ENCODE measurements at places on chromosomes 7 and 10. TPM values are rescaled to one million over a fixed set of nuclear protein-coding genes. Genes with fewer than 3 reads are reported as not detected.

The STEAP1 gene
- total RNA-seq, result 16.9 TPM

The OR2A42 gene
- total RNA-seq, result not detected

The COL28A1 gene
- total RNA-seq, result 0.42 TPM

The ERVW-1 gene
- total RNA-seq, result not detected

The SEMA3C gene
- 78.3 TPM for total RNA-seq

The GNG11 gene
- total RNA-seq, result 33.0 TPM

The JAKMIP3 gene
- total RNA-seq, result 1.1 TPM

The RSPH10B gene
- 0.06 TPM for total RNA-seq

The UPK3B gene
- total RNA-seq, result 19.9 TPM

The AMZ1 gene
- 0.05 TPM for total RNA-seq

The ENTPD1 gene
- total RNA-seq, result 0.07 TPM

The NUPR2 gene
- not detected for total RNA-seq

Data from A549 treated with AZD2906 at 1 μM for 4 hours (cell line).